ENCODE measurements at places on chromosomes 1 and 21.

- DNase-seq = no peak
Observed at GRCh38 chr1:41907446-41907845, 11.3 kb downstream of the HIVEP3 start.

DNA sequence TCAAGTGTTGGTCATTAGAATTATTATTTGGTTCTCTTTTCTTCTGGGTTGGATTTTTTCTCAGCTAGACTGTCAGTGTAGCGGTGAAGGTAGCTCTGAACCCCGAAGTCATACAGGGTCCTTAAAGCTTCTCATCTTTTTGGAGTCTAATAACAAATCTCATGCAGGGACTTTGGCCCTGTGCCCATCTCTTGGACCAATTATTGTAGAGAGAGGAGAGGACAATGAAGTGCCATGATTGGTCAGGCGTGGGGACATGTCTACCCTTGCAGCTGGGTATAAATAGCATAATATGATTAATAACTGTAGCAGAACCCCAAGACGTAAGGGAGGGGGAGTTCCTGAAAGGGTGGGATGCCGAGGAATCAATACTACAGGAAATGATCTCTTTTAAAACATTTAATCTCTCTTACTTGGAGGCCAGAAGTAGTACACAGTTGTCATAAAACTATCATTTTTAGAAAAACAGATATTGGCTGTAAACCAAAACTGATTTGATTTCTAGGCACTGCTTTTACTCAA, 8.8 kb downstream of the MAGI3 start:
- DNase-seq = no peak

GRCh38 chr1:94596260-94596659, 54.7 kb upstream of the F3 start:
- DNase-seq = no peak

DNA sequence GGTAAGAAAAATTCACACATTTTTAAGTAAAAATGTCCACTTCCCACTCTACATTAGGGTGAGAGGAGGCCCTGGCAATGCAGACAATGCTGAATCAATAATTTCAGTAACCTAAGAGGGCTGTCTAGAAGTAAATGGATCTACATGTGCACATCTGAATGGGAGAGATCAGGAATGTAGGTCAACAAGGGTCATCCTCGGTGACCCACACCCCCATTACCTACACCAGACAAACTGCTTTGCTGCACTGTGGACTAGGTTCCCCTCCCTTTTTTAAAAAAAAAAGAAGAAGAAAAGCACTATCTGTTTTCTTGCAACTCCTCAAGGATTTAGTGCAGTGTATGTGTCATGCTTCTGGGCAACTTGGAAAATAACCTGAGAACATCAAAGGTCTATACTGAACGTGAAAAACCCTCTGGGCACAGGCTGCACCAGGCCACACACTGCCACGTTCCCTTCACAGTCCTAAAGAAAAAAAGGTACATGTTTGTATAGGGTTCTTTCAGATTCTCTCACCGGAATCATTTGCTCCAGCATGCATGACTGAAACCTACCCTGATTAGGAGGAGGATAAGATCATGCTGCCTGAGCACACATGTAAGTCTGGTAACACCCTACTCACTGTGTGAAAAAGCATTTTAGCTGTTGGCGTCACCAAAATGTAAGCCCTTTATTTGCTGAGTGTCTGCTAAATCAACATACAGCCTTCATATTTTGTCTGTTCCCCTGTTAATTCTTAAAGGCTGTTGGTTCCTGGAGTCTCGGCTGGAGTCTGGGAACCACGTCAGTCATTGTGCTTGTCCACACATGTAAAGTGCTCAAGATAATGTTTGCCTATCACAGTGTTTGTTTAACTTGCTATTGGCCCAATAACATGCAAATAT, 341.0 kb downstream of the SMYD3 start:
- no peak for DNase-seq

GRCh38 chr1:117826119-117826518, 103.3 kb downstream of the GDAP2 start:
- no peak for DNase-seq

DNA sequence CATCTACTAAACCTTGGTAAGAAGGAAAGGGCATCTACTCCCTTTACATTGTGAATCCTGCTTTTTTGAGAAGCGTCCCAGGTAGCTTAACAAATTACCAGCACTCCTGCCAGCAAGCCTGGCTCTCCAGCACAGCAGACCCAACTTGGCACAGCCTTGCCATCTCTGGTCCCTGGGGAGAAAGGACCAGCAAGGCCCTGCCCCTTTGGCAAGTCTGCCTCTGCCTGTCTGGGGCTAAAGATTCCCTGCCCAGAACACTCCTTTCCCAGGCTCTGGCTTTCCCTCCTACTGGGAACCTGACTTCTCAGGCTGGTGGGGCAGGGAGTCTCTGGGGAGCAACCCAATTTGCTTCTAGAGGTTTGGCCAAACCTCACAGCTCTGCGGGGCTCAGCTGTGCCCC, 68.5 kb downstream of the ATP2B4 start:
- DNase-seq = no peak

DNA sequence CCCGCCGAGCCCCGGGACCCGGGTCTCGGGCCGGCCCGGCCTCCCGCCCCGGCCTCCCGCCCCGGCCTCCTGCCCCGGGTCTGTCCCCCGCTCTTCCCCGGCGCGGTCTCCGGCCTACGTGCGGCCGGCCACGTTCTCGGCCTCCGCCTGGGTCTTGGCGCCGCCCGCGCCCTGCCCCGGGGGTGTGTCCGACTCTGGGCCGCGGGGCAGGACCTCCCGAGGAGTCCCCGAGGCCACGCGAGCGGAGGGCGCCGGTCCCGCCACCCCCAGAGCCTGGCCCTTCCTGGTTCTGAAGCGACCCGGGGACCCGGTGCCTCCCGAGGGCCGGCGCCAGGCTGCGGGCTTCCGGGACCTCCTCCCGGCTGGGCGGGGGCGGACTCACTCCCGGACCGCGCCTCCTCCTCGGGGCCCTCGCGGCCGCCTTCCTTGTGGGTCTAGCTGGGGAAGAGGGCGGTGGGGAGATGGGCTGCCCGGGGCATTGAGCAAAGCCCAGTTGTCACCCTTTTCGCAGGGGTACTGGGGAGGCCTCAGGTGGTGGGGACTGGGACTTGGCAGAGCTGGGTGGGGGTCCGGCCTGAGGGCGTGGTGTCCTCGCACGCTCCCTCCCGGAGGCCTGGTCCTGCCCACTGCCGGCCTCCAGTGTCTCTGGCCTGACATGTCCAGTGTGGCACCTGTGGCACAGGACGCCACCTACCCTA, 558 bp downstream of the PFKL start:
- DNase-seq = peak; percentile 49

- DNase-seq = no peak
Observed at GRCh38 chr1:163744301-163744887, 422.6 kb downstream of the NUF2 start.

DNA sequence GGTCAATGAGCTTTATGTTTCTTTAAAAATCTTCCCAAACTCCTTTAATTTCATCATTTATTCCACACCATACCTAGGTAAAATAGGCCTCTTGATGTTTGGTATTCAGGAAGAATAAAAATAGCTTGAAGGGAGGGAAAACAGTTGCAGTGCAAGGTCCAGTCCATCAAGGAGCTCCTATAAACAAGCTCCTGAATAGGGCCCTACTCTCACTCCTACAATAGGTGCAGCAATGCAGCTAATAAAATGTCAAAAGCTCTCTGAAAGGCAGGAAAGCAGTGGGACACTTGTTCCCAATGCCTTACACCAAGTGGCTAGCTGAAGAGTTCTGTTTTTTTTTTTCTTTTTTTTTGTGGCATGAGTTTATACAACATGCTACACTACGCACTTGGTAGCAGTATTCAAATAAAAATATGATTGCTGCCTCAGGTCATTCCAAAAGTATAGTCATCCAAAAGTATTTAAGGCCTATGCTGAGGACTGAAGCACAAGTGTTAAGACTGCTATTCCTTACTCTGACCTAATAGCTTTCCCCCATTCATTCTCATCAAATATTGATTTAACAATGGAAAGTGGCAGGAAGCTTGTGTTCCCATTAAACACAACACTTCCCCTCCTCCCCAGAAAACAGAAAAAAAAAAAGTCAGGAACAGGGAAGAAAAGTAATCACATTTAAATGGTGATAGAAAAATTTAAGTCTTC, 9.8 kb downstream of the TEX38 start:
- no peak for DNase-seq

DNA sequence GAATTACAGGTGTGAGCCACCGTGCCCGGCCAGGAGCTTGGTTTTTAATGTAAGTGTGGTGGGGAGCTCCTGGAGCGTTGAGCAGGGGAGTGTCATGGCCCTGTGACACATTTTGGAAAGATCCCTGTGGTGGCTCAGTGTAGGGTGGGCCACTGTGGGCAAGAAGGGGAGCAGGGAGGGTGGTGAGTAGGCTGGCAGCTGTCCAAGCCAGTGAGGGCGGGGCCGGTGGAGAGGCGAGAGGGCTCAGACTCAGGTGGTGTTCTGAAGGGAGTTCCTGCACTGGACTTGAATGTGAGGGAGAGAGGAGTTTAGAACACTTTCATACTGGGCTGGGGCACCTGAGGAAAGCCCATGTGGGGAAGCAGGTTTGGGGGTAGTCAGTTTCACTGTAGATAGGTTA, 3.1 kb upstream of the EVA1B start:
- no peak for DNase-seq

DNA sequence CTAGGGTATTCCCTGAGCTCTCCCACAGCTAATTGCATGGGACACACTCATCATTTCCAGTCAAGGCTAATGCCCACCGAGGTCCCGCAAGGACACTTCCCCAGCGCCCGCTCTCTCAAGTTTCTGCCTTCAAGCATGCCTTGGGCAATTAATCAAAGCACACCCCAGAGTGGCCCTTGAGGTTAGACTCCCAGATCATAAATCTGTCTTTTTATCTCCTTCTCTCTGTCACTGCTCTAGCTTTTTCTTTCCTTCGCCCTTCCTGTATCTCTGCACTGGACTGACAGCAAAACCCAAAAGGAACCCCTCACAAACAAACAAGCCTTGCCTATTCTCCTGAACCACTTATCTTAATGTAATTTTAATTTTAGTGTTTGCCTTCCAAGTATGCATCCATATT, 7.9 kb upstream of the EXOSC10 start:
- no peak for DNase-seq

- peak; percentile 30 for DNase-seq
Observed at GRCh38 chr1:157073944-157074685, 25.5 kb downstream of the ETV3L start.

- DNase-seq = peak; percentile 54
Observed at GRCh38 chr1:12617901-12618660, at the start of gene DHRS3. DHRS3 (minus strand) TSS chr1:12618210; CDS start chr1:12617348, 862 bp downstream.

DNA sequence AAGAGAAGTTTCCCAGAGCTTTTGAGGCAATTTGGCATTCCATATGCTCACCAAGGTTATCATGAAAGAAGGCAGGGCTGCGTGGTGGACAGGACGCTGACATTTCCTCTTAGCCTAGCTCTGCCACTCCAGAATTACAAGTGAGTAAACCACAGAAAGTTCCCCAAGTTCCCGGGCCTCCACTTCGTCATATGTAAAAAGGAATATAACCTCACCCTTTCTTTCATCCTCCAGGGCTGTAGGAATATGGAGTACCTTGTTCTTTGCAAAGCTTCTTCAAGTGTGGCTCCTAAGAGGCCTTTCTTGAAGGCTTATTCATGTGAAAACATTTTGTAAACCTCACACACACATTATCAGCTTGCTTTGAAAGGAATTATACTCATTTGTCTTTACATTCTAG, 210.2 kb downstream of the GREM2 start:
- no peak for DNase-seq

DNA sequence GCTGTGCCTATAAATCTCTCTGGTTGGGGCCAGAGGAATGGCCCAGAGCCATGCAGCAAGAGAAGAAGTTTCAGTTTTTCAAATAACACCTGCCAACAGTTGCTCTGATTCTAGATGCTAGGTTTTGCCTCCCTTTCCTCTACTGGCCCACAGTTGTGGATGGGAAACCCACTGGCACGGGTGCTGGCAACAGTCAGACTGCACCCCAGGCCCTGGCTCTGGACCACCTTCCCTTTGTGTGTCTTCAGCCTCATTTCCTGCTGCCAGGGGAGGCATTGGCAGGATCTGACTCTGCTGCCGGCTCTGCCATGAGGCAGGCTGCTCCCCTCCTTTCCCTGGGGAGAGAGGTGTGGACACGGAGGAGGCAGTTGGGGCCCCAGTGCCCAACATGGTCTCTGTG, 142.0 kb downstream of the IGSF21 start:
- no peak for DNase-seq

DNA sequence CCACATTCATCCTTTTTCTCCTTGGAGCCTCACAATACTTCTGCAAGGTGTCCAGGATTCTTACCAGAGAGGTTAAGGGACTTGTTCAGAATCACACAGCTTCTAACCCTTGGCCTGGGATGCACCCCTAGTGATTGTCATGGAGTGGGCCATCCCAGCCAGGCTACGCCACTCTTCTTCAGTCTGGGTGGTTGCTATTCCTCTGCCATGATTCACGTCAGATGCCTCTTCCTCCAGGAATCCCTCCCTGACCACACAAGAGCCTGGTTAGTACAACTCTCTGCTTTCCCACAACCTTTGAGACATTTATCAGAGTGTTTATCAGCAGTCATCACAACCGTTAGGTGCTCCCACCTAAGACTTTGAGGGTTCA, 121.8 kb downstream of the EPHB2 start:
- DNase-seq = no peak

DNA sequence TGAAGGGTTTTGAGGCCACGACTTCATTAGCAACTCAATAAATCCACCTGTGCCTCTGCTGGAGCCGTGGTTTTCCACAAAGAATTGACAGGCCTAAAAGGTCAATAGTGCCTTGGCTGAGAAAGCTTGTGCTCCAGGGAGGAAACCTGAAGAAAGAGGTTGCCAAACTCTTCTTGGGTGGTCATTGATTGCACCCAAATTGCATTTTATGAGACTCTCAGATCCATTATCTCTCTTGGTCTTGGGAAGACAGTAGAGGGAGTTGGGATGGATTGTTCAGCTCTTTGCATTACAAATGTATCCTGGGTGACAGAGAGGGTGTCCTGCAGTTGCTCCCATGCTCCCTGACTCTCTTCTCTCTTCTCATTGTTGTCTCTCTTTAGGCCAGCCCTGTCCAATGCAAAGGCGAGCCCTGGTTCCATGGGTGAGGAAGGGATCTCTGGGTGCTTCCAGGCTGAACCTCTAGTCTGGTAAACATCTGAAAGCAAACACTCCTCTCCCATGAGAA, 46.1 kb upstream of the HTR1D start:
- no peak for DNase-seq

DNA sequence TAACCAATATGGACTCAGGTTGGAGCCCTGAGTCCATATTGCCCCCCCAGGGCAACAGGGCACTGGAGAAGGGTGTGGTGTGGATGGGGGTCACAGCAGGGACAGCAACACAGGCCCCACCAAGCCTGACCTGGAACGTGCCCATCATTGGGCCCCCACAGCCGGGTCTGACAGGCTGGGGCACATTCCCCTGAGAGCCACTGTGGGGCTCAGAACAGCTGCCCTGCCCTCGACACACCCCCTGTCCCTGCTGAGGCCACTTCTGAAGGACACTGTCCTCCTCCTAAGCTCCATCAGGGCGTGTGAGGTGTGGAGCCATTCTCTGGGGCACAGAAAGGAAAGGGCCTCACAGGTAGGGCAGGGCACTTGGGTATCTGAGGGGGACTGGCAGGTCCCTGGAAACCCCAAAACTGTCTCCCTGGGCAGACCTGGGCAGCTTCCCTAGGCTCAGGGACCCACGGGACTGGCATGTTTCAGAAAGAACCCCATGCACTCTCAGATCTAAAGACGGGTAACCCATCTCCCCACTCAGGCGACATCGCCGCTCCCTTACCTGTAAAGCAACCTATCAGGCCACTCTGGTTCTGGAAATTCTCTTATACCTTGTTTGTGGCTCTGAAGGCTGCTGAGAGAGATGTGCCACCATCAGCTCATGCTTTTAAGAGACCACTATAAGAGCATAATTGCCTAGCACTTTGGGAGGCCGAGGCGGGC, 95.5 kb downstream of the DMRTB1 start:
- DNase-seq = no peak

GRCh38 chr1:112904071-112904830, 51.7 kb downstream of the SLC16A1 start:
- peak; percentile 42 for DNase-seq
